Retina (tissue), 1 donor: ENCODE measurements at places on chromosomes 6 and 20.

DNA sequence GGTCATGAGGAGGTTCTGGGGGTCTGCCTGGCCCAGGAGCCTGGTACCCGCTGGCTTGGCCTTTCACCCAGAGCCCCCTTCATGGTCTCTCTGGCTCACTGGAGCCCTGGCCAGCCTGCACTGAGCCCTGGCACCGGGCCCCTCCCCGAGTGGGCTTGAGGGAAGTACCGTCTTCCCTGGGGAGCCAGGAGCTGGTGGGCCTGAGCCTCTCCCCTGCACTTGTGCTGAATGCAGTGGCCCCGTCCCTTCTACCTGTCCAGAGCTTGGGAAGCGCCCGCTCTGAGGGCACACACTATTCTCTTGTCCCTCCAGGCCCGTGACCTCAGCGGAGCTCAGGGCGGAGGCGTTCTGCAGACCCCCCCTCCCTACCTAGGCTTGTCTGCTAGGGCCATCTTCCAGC, 62.2 kb downstream of the TCP11 start:
- DNase-seq, result no peak

GRCh38 chr20:25258476-25258805, 10.6 kb downstream of the PYGB start:
- DNase-seq, result no peak

GRCh38 chr6:161372422-161372793, 98.5 kb upstream of the AGPAT4 start:
- no peak for DNase-seq

- DNase-seq, result no peak
Measured at GRCh38 chr6:105596284-105596755, 193.4 kb upstream of the PREP start.

- no peak for DNase-seq
Measured at GRCh38 chr20:61875221-61875885, 190.3 kb downstream of the TAF4 start.

DNA sequence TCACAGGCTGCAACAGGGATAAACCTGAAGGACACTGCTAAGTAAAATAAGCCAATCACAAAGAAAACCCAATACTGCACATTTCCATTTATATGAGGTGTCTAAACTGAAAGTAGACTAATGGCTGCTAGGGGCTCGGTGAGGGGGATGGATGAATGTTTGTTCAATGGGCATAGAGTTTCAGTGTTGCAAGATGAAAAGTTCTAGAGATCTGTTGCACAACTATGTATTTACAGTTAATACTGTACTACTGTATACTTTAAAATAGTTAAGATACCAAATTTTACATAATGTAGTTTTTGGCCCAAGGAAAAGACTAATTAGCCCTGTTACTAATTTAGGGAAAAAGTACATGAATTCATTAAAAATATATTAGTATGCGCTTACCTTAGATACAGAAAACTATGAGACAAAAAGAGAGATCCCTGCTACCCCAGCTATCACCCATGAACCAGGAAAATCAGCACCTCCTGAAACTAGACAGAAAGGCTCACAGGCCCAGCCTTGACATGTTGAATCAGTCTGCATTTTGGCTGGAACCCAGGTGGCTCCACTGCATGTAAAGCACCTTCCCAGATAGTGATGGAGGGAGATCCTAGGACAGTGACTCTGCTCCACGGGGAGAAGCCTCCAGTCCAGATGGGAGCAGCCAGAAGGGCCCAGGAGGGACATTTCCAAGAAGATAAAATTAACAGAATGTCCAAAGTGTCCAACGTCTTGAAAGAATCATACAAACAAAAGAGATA, 16.1 kb downstream of the HLA-F start:
- no peak for DNase-seq

GRCh38 chr6:125793280-125793679, 2.5 kb downstream of the NCOA7 start:
- DNase-seq, result no peak
